ENCODE measurements at places on chromosomes 12 and 14. TPM values are rescaled to one million over a fixed set of nuclear protein-coding genes. Genes with fewer than 3 reads are reported as not detected.

RIPK3 gene
- not detected for total RNA-seq

- DNase-seq = no peak
These were observed 777.4 kb upstream of the TBX3 start for GRCh38 chr12:115461401-115461800.

DNA sequence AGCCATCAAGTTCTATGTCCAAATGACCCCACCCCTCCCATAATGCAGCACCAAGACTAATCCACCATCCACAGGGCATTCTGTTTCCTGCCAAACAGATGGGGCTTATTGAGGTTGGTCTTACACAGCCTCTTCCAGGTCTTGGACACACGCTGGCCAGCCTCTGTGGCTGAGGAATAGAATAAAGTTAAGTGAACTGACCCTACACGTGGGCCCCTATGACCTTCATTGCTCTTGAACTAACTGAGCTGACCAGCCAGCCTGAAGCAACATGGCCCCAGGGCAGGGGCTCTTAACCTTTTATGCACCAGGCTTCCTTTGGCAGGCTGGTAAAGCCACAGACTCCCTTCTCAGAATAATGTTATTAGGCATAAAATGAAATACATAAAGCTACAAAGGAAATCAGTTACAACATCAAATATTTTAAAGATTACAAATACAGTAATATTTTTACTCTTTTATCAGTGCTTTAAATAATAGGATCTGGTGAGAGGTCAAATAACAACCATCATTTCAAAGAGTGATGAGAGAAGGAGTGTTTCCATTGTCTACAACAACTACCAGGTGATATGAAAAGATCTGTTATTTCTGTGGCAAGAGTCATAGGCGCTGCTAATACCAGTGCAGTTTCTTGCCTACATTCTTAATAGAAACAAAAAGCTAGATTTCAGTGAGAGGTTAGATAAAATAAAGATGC is 192.9 kb upstream of the NUDT4 start:
- DNase-seq = no peak

GRCh38 chr14:44529026-44529425 is 21.9 kb upstream of the FSCB start:
- DNase-seq = peak; percentile 51

DNA sequence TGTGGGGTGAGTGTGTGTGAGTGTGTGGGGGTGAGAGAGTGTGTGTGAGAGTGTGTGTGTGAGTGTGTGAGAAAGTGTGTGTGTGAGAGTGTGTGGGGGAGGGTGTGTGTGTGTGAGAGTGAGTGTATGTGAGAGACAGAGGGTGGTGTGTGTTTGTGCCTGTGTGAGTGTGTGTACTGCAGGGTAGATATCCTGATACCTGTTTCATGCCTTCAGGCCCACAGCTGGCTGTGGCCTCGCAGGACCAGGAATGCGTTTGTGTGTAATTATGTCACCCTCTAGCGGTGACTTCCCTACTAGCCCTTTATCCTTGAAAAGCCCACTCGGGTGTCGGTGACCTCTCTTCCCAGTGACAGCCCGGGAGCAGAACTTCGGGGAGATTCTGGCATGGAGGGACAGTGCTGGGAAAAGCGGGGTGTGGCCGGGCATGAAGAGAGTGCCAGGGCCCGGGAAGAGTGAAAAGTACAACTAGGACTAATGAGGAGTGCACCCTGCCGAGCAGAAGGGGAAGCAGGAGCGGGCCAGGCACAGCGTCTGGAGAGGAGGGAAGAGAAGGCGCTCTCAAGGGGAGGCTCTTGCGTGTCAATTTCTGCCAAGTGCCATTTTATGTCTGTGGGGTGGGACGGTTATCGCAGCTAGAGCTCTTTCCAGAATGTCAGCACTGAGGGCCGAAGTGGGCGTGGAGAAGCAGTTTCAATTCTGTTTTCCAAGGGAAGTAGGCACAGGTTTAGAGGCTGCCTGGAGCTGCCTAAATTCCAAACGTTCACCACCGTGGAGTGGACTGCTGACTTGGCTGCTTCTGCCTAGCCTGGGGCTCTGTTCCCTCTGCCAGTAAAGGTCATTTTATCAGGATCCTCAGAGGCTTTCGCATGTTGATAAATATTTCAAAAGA is 11.0 kb upstream of the FBXL14 start:
- DNase-seq = peak; percentile 73
